ENCODE measurements at places on chromosomes 16 and 17.
A peak's percentile ranks its signal among the peaks of the same experiment; 100 is the strongest.

DNA sequence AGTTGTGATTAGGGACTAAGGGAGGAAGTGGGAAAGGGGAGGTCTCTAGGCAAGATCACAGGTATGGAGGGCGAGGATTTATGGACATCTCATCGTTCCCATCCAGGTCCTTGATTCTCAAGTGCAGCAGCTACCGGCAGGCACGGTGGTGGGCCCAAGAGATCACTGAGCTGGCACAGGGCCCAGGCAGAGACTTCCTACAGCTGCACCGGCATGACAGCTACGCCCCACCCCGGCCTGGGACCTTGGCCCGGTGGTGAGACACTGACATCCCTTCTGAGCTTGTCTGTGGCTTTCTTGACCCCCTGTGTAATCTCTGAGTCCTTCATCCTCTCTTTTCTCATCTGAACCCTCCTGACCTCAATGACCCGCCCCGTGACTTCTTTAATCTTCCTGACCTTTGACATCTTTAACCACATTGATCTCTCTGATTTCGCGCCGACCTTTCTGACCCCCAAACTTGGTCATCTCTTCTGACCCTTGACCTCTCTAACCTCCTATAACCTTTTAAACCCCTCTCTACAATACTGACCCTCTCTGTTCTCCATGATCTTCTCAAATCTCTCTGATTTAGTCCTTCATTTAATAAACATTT lies 3.8 kb downstream of the PLD2 start:
- peaks cover 20% of the 10 kb centered on the region for H3K36me3 ChIP-seq
- H3K27me3 ChIP-seq = no peaks in the 10 kb centered on the region
- no peak overlapping the region for H3K27ac ChIP-seq

- H3K36me3 ChIP-seq = peaks cover 11% of the 10 kb centered on the region
- no peak overlapping the region for H3K27ac ChIP-seq
- no peak for DNase-seq
- no peaks in the 10 kb centered on the region for H3K27me3 ChIP-seq
- peaks cover 5% of the 10 kb centered on the region for H3K4me1 ChIP-seq
Measured at GRCh38 chr16:67088551-67088950, 21.2 kb upstream of the PHAF1 start.

DNA sequence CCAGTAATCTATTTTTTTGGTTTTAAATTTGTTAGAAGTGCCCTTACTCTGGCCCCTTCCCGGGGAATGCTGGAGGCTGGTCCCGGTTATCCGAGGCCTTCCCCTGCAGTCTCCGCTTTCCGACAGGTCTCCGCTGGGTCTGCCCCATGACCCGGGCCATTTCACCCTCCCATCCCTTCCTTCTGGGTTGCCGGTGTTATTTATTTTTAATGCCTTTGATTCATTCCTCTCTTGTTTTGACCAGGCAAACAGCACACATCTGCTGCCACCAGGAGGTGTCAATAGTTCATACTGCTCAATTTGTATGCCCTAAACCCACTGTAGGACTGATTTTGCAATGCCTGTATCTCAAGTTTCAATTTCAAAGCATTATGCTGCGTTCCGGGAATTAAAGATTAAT lies 113.2 kb upstream of the IRX5 start:
- H3K27me3 ChIP-seq = no peaks in the 10 kb centered on the region
- H3K4me3 ChIP-seq = no peak overlapping the region
- no peak for DNase-seq
- no peak overlapping the region for H3K27ac ChIP-seq

DNA sequence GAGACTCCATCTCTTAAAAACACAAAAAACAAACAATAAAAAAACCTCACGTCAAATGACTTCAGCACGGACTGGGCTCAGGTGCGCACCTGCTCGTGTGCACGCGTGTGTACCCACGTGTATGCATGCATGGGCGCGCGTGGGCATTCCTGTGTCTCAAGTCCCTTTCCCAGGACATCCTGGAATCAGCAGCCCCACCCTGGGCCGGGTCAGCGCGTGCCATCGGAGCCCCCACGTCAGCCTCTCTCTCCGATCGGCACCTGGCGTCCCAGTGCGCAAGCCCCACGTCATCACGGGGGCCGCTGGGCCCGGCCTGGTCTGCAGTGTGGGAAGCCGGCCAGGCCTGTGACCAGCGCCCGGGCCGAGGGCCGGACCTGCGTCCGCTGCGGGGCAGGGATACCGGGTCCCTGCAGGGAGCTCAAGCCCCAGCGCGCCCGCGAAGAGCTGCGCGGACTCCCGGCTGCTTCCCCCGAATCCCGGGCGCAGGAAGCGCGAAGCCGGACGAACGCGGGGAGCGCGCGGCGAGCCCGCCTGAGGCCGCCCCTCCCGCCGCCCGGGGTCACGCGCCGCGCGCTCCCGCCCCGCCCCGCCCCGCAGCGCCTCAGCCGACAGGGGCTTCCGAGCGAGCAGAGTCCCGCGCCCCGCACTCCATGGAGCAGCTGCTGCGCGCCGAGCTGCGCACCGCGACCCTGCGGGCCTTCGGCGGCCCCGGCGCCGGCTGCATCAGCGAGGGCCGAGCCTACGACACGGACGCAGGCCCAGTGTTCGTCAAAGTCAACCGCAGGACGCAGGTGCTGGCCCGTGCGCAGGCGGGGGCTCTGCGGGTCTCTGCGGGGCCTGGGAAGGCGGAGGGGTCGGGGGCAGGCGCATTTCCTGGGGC lies at the start of gene FN3K:
Gene FN3K, plus strand, starts transcription at position 629 of the 880 bp plus-strand sequence. Its CDS starts 22 bp downstream, at position 651.
- H3K4me3 ChIP-seq = peak within 1 kb of the TSS; percentile 43
- no peak for DNase-seq
- no peak within 1 kb of the TSS for H3K27ac ChIP-seq
- peaks cover 24% of the 10 kb centered on the region for H3K36me3 ChIP-seq

DNA sequence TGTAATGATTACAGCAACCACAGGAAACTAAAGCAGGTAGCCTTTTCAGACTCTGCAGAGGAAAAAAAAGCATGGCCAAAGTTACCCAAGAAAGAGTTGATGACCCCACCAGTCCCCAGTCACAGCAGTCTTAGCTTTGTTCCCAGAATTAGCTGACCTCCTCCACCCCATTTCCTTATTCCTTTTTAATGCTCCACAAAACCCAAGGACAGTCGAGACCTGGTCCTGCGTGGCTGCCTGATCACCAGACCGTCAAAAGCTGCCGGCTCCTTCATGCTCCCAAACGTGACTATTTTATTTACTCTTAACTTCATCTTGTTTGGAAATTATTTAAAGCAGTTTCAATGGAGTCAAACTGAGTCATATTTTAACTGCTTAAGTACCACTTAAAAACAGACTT lies 28.7 kb upstream of the MED9 start:
- H3K4me1 ChIP-seq = peaks cover 2% of the 10 kb centered on the region
- H3K4me3 ChIP-seq = no peak overlapping the region
- no peak overlapping the region for H3K27ac ChIP-seq
- H3K27me3 ChIP-seq = peaks cover 20% of the 10 kb centered on the region
- DNase-seq = no peak
- peaks cover 2% of the 10 kb centered on the region for H3K36me3 ChIP-seq

- peaks cover 35% of the 10 kb centered on the region for H3K4me1 ChIP-seq
- H3K27ac ChIP-seq = no peak overlapping the region
- H3K4me3 ChIP-seq = no peak overlapping the region
- peaks cover 3% of the 10 kb centered on the region for H3K36me3 ChIP-seq
- peaks cover 7% of the 10 kb centered on the region for H3K27me3 ChIP-seq
Measured at GRCh38 chr16:50688867-50689266, 4.5 kb upstream of the NOD2 start.

- H3K27me3 ChIP-seq = no peaks in the 10 kb centered on the region
- no peaks in the 10 kb centered on the region for H3K36me3 ChIP-seq
- H3K4me3 ChIP-seq = peak overlapping the region; percentile 88
- H3K4me1 ChIP-seq = peaks cover 16% of the 10 kb centered on the region
- H3K27ac ChIP-seq = peak overlapping the region; percentile 78
- no peak for DNase-seq
Measured at GRCh38 chr17:37358098-37358829, 17.5 kb upstream of the C17orf78 start.

- peaks cover 21% of the 10 kb centered on the region for H3K4me1 ChIP-seq
- no peak for DNase-seq
- peak overlapping the region; percentile 97 for H3K27ac ChIP-seq
- H3K4me3 ChIP-seq = peak overlapping the region; percentile 99
Measured at GRCh38 chr16:29994600-29995323, 655 bp downstream of the HIRIP3 start.

- no peak for DNase-seq
- H3K27me3 ChIP-seq = peaks cover 17% of the 10 kb centered on the region
- peaks cover 2% of the 10 kb centered on the region for H3K4me1 ChIP-seq
- peaks cover 1% of the 10 kb centered on the region for H3K36me3 ChIP-seq
- H3K27ac ChIP-seq = no peak overlapping the region
Measured at GRCh38 chr17:44595216-44595775, 38.0 kb downstream of the FZD2 start.

DNA sequence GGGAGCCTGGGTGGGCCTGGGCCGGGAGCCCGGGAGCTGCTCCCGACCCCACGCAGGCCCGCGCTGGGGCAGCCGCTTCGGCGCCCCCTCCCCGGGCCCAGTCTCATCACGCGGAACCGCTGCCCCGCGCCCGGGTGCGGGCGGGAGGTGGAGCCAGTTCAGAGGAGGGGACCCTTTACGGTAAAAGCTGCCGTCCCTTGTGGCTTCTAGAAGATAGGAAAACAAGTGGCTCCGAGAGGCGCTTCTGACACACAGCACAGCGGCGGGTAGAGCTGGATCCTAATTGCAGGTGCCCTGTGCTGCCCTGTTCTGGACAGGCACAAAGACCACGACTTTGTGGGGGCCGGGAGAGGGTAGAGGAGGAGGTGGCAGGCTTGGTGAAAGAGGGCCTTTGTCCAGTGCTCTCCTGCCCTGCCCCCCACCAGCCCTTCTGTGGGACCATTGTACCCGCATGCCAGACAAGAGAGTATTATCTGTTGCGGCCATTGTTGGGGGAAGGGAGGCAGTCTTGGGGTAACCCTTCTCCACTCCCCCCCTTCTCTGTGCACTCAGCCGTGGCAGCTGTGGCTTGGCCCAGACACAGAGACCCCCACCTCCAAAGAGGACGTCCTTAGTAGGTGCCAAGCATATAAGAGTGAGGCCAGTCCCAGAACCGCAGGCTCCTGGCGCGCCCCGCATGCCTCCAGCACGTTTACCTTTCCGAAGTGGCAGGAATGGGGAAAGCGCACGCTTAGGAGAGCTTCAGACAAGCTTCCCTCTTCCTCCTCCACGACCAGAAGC lies 736 bp downstream of the CNP start:
- H3K4me3 ChIP-seq = peak overlapping the region; percentile 87
- peaks cover 25% of the 10 kb centered on the region for H3K4me1 ChIP-seq
- H3K36me3 ChIP-seq = peaks cover 2% of the 10 kb centered on the region
- peak overlapping the region; percentile 88 for H3K27ac ChIP-seq

GRCh38 chr17:37066322-37067255 lies 117.8 kb downstream of the AATF start:
- H3K27me3 ChIP-seq = peaks cover 4% of the 10 kb centered on the region
- no peak overlapping the region for H3K27ac ChIP-seq
- H3K36me3 ChIP-seq = no peaks in the 10 kb centered on the region

- peaks cover 4% of the 10 kb centered on the region for H3K27me3 ChIP-seq
- peaks cover 3% of the 10 kb centered on the region for H3K36me3 ChIP-seq
- no peak overlapping the region for H3K27ac ChIP-seq
- no peaks in the 10 kb centered on the region for H3K4me1 ChIP-seq
Measured at GRCh38 chr16:47734987-47735594, 274.0 kb downstream of the PHKB start.

- H3K27ac ChIP-seq = no peak overlapping the region
- H3K36me3 ChIP-seq = no peaks in the 10 kb centered on the region
- DNase-seq = no peak
- H3K4me3 ChIP-seq = no peak overlapping the region
- H3K27me3 ChIP-seq = peaks cover 22% of the 10 kb centered on the region
- peaks cover 4% of the 10 kb centered on the region for H3K4me1 ChIP-seq
Measured at GRCh38 chr17:15958484-15958854, 13.5 kb downstream of the ADORA2B start.

- DNase-seq = no peak
- H3K27me3 ChIP-seq = peaks cover 12% of the 10 kb centered on the region
- no peak overlapping the region for H3K27ac ChIP-seq
- no peak overlapping the region for H3K4me3 ChIP-seq
Measured at GRCh38 chr17:74054249-74054648, 149.2 kb upstream of the RPL38 start.

- no peaks in the 10 kb centered on the region for H3K36me3 ChIP-seq
- peaks cover 8% of the 10 kb centered on the region for H3K27me3 ChIP-seq
- H3K4me1 ChIP-seq = no peaks in the 10 kb centered on the region
- H3K27ac ChIP-seq = no peak overlapping the region
- DNase-seq = no peak
Measured at GRCh38 chr17:64698725-64699124, 36.6 kb upstream of the SMURF2 start.

- H3K27me3 ChIP-seq = no peaks in the 10 kb centered on the region
- no peak overlapping the region for H3K4me3 ChIP-seq
- no peak for DNase-seq
- H3K4me1 ChIP-seq = peaks cover 7% of the 10 kb centered on the region
Measured at GRCh38 chr17:17149520-17150447, 56.3 kb downstream of the PLD6 start.

- peaks cover 9% of the 10 kb centered on the region for H3K27me3 ChIP-seq
- H3K4me3 ChIP-seq = no peak overlapping the region
- DNase-seq = no peak
- no peak overlapping the region for H3K27ac ChIP-seq
- no peaks in the 10 kb centered on the region for H3K36me3 ChIP-seq
Measured at GRCh38 chr16:82633964-82634600, 7.3 kb downstream of the CDH13 start.

GRCh38 chr16:89696670-89697128 lies 4.8 kb downstream of the SPATA2L start:
- no peak for DNase-seq
- H3K4me3 ChIP-seq = no peak overlapping the region

DNA sequence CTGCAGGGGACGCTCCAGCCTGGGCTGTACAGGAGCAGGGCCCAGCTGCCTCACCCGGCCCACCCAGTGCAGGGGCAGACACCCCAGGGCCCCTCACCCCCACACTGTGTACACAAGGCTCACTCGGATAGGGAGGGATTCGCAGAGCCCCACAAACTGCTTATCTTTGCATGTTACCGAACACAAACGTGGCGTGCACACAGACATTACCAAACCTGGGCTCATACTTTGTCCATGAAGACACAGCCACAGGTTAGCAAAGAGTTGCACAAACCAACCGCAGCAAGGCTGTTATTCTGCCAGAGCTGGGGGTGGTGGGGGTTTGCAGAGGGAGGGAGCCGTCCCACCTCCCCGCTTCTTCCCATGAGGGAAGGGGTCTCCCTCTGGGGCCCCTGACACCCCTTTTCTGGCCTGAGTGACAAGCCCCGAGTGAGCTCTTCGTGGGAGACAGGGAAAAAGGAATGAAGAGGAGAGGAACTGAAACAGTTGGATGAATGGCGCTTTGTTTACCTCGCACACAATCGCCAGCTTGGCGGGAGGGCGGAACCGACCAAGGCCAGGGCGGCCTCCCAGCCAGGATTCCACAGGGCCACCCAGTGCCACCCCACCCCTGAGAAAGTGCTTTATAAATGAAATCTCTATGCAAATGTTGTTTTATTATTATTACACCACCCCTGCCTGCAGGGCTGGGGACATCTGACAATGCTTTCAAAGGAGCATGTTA lies 434 bp upstream of the CPSF4L start:
- no peak overlapping the region for H3K27ac ChIP-seq
- DNase-seq = no peak
- H3K27me3 ChIP-seq = peaks cover 6% of the 10 kb centered on the region
- no peaks in the 10 kb centered on the region for H3K36me3 ChIP-seq

All from memory B cell (primary cell).